ENCODE measurements at places on chromosomes 11 and 22.
A peak's percentile ranks its signal among the peaks of the same experiment; 100 is the strongest.

- DNase-seq, result no peak
Measured at GRCh38 chr11:76790251-76790650, 7.1 kb downstream of the TSKU start.

DNA sequence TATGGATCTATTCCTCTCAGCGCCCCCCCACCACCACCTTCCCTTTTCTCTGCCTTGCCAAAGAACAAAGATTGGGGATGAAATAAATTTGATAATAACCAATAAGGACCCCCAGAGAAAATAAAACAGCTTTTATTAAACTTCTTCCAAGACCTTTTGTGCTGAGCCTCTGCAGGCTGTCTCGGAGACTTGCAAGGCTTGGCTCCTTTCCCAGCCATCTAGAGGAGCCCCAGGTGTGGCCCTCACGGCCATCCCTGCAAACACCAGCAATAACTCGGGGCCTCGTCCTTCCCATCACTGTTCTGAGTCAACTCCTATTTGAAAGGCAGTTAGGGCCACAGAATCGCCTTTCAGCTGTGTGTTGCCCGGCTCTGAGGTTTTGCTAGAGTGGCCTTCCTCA lies 51.2 kb upstream of the LMO1 start:
- DNase-seq, result no peak

DNA sequence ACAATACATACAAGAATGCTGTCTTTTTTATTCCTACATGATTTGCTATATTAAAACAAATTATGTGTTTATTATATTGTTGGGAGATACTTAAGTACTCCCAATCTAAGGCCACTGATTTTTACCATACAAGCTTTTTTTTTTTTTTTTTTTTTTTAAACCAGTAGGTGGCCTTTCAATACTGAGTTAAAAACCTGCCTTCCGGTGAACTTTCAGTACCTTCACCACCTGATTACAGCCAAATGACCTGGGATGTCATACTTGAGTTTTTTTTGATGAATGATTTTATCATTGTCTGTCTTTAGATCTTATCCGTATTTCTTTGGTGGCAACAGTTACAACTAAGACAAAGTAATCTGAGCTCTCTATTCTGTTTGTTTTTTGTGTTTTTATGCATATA lies 94.0 kb upstream of the FOLH1 start:
- DNase-seq, result no peak

GRCh38 chr11:66311470-66311964 lies 5.3 kb downstream of the CD248 start:
- DNase-seq, result no peak

DNA sequence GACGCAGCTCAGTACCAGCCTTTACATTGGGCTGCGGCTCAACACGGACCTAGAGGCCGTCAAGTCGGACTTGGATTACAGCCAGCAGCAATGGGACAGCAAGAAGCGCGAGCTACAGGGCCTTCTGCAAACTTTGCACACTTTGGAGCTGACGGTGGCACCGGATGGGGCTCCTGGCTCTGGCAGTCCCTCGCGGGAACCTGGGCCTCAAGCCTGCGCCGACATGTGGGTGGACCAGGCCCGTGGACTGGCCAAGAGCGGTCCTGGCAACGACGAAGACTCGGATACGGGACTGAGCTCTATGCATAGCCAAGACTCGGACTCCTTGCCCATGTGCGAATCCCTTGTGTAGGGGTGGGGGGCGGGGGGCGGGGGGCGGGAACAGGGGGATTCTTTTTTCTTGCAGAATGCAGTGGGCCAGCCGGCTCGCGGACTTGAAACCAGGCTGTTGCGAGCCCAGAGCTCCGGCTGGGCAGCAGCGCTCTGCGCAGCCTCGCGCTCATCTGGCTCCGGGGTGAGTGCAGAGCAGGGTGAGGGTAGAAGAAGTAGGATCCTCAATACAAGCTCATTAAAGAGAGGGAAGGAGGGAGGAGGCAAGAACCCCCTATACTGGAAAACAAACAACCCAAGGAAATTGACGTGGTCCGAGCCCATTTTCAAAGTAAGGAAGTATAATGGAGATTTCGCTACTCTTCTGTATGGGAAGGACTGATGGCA lies 1.8 kb downstream of the RASSF10 start:
- no peak for DNase-seq

DNA sequence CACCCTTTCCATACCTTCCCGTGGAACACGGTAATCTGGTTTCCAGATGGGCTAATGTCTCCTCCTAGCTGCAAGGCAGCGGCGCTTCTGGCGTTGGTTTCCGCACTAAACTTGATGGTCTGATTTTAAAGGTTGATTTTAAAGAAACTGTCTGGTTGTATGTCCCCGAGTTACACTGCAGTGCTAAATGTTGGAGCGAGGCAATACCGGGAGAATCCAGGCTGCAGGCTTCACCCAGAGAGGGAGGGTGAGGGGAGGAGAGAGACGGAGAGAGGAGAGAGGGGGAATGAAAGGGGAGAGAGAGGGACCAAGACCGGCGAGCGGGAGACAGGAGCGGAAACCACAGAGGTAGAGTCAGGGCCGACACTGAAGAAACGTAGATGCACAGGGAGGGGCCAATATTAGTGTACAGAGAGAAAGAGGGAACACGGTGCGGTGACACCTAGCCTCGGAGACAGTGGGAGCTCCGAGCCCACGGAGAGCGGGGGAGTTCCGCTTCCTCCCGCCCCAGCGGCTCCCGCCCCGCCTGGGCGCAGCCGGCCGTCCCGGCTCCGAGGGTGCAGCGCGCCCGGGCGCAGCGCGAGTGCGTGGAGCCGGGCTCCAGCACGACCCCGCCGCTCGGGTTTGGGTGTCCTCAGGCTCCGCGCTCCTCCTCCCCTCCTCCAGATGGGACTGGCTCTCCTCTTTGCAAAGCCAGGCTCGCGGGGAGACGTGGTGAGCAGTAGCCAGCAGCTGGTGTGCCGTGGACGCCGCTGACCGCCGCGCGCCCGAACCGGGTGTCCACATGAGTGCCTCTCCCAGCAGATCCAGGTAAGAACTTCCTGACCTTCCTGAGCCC lies 71.9 kb upstream of the GRAMD1B start:
- DNase-seq, result peak; percentile 71

DNA sequence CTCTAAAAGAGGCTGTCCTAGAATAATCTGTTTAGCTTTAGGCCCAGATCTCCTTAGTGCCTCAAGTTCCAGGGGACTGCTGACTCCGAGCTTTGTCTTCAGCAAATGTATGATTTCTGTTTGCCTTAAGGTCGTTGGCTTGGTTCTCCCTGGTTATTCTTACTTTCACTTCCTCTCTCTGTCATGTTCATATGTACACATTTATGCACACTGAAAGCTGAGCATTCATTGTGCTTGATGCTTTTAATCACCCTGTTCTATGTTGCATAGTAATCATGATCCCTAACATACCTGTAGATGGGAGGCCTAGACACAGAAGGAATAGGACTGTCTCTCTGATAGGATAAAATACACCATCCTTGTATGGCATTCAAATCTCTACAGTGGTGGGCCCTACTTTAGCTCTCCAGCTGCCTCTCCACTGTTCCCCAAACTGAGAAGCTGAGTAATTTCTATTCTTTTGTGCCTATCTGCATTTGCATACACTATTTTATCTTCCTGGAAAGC lies 7.2 kb downstream of the PPFIBP2 start:
- DNase-seq, result no peak

- no peak for DNase-seq
Measured at GRCh38 chr11:78019808-78020207, 3.3 kb downstream of the KCTD14 start.

DNA sequence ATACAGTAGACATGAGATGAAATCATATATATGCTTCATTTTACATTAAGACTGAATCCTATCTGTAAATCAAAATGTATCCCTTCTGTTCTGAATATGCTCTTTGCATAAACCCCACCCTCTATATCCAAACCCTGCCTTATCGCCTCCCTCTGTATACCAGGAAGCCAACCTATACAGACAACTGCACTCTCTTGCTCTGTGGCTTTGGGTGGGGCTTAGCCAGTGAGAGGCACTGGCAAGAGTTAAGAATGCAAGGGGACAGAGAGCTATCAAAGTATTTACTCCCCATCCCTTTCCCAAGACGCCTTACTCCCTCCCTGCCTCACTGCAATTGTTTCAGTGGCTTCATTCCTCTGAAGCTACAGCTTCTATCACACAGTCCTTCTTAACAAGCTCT lies 309.8 kb downstream of the TTC28 start:
- peak; percentile 9 for DNase-seq

- no peak for DNase-seq
Measured at GRCh38 chr11:46404476-46405017, 13.0 kb upstream of the CHRM4 start.

GRCh38 chr11:96052921-96053651 lies 129.2 kb upstream of the MTMR2 start:
- DNase-seq, result no peak

DNA sequence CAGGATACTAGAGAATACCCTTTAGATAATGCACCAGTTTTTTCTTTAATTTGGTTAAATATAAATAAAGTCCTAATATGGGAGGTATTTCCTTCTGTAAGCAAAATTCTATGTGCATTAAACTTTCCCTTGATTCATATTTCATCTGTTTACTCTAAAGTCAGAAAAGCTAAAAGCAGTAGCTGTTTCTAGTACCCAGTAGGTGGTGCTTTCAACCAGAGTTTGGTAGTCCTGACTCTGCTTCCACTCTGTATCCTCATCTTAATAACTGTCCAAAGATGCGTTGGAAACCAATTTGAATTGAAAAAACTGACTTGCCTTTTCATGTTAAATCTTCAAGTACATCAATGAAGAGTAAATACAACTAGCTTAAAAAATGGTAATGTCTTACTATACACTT lies 1065.2 kb downstream of the JRKL start:
- no peak for DNase-seq

GRCh38 chr11:69199583-69200315 lies 44.0 kb downstream of the SMIM38 start:
- no peak for DNase-seq

DNA sequence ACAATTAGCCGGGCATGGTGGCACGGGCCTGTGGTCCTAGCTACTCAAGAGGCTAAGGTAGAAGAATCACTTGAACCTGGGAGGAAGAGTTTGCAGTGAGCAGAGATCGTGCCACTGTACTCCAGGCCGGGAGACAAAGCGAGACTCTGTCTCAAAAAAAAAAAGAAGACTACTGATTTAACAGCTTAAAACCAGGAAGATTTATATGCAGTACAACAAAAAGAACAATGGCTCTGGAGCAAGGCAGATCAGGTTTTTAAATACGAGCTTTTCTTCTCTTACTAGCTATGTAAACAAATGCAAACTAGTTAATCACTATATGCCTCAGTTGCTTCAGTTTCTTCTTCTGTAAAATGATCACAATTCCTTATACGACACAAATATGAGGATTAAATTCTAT lies 6.9 kb downstream of the FAM168A start:
- no peak for DNase-seq

GRCh38 chr22:20228055-20228938 lies 39.8 kb downstream of the RTN4R start:
- DNase-seq, result no peak

- no peak for DNase-seq
Measured at GRCh38 chr22:20677684-20678242, 96.2 kb upstream of the SERPIND1 start.

GRCh38 chr11:72349616-72350218 lies 84.6 kb downstream of the CLPB start:
- DNase-seq, result no peak

- DNase-seq, result no peak
Measured at GRCh38 chr11:4466871-4467442, 15.5 kb upstream of the OR52K1 start.

DNA sequence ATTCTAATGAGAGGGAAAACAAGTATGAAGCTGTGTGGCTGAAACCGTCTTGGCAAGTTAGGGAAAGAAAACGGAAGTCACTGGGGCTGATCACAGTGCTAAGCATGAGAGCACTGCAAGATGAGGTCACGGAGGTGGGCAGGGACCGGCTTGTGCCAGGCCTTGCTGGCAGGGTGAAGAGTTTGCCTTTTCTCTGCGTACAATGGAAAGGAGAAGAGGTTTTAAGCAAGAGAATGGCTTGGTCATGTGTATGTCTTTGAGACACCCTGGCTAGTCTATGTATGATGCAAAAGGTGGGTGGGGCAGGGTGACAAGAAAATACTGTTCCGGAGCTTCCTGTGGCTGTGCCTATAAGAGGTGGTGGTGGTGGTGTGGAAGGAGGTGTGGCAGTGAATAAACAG lies 567.9 kb downstream of the NTM start:
- no peak for DNase-seq

DNA sequence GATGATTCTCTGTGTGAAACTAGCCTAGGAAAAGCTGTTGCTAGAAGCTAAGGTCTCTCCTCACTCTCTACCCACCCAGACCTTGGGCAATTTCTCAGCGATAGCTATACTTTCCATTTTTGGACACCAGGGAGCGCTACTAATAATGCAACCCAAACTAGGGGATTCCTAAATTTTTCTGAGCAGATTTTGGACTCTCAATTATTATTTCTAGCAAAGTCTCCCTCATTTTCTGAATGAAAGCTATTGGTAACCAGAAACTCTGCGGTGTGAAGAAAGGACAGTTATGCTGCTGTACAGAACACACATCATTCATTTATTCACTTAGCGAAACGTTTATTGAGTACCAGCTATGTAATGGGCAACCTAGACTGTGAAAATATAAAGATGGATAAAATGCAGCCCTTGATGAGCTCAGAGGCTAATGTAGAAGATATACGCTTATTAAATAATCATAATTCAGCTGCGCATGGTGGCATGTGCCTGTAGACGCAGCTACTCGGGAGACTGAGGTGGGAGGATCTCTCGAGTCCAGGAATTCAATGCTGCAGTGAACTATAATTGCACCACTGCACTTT lies 6.1 kb upstream of the STIM1 start:
- peak; percentile 42 for DNase-seq

DNA sequence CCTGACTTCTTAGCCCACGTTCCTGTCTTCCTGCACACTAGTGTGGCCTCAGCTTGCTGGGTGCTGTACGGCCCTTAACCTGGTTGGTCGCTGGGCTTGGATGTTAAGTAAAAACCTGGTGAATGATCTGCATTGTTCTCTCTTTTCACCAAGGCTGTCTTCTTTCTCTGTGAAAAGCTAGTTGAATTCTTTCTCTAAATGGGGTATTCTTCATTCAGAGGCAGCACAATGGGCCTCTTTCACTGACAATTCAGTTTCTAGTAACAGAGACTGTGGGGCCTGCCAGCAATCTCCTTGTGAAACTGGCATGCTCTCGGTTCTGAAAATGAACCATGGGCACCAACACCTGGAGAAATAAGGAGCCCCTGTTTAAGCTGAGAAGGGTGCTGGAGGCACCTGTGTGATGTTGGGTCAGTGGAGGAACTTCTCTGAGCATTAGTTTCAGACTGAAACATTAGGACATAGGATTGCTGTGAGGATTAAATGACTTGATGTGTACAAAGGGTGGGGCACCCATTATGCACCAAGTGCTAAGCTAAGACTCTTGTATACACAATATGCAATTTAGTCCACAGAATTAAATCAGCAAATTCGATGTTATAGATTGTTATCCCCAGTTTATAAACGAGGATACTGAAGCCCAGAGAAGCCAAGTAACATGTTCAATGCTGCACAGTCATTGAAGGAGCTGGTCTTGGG lies 33.1 kb upstream of the ELF5 start:
- DNase-seq, result no peak

GRCh38 chr11:44788536-44789261 lies 61.9 kb downstream of the TSPAN18 start:
- DNase-seq, result no peak
